Activated CD8-positive, alpha-beta memory T cell treated with anti-CD3 and anti-CD28 coated beads for 36 hours (primary cell): ENCODE measurements at places on chromosomes 13 and 19. TPM values are rescaled to one million over a fixed set of nuclear protein-coding genes. Genes with fewer than 3 reads are reported as not detected.

Gene OR4F17
- total RNA-seq, result not detected

Gene SCGB2B2
- not detected for total RNA-seq

Gene CYP2A6
- not detected for total RNA-seq

Gene ADM5
- total RNA-seq, result 7.3 TPM

Gene CBY2
- not detected for total RNA-seq

Gene ZNF66
- 6.9 TPM for total RNA-seq

Gene GRIN3B
- total RNA-seq, result not detected

Gene TFPT
- total RNA-seq, result 34.9 TPM

Gene CLEC17A
- 1.2 TPM for total RNA-seq

Gene FEM1A
- 22.0 TPM for total RNA-seq

Gene SBK2
- not detected for total RNA-seq

Gene GTF2F1
- 66.6 TPM for total RNA-seq

Gene SMARCA4
- 119 TPM for total RNA-seq

Gene LAMP1
- 83.4 TPM for total RNA-seq

Gene DACH1
- not detected for total RNA-seq

Gene RFPL4A
- total RNA-seq, result not detected

Gene CAPN12
- 3.7 TPM for total RNA-seq

Gene CYP2F1
- total RNA-seq, result not detected

Gene ADGRE3
- total RNA-seq, result not detected

Gene ZNF723
- not detected for total RNA-seq

Gene CEACAM3
- not detected for total RNA-seq

Gene ARHGAP33
- 12.0 TPM for total RNA-seq

Gene PTGIR
- total RNA-seq, result 24.2 TPM

Gene OR1M1
- total RNA-seq, result not detected

Gene LYPD3
- 2.0 TPM for total RNA-seq

Gene RASIP1
- total RNA-seq, result 0.19 TPM

Gene KRTDAP
- not detected for total RNA-seq

Gene REEP6
- total RNA-seq, result 2.3 TPM

Gene HRC
- not detected for total RNA-seq
